ENCODE measurements at places on chromosomes 1 and 21. TPM values are rescaled to one million over a fixed set of nuclear protein-coding genes. Genes with fewer than 3 reads are reported as not detected.

GRCh38 chr1:43949678-43950077, 2.9 kb downstream of the IPO13 start:
- no peak overlapping the region for H3K27ac ChIP-seq
- DNase-seq, result no peak
- no peaks in the 10 kb centered on the region for H3K27me3 ChIP-seq
- H3K4me1 ChIP-seq, result peaks cover 25% of the 10 kb centered on the region

Gene SLFNL1
- polyA plus RNA-seq, result 0.04 TPM

- H3K27ac ChIP-seq, result no peak overlapping the region
- DNase-seq, result no peak
- H3K36me3 ChIP-seq, result no peaks in the 10 kb centered on the region
- H3K4me3 ChIP-seq, result no peak overlapping the region
Observed at GRCh38 chr1:18458133-18459092, 22.3 kb upstream of the KLHDC7A start.

Gene PALMD
- polyA plus RNA-seq, result not detected
